A549 treated with AZD2906 at 1 μM for 4 hours (cell line): ENCODE measurements at places on chromosomes 6 and 20. TPM values are rescaled to one million over a fixed set of nuclear protein-coding genes. Genes with fewer than 3 reads are reported as not detected.

The RSPH9 gene
- 0.15 to 0.27 TPM (median 0.17 TPM) in 5 replicates for total RNA-seq

The RUNX2 gene
- 1.1 to 1.5 TPM (median 1.3 TPM) in 5 replicates for total RNA-seq

The NR2E1 gene
- 0.05 TPM in 2 of 5 replicates, not detected in the others for total RNA-seq

The CD109 gene
- total RNA-seq = 45.5 to 70.4 TPM (median 63.8 TPM) in 5 replicates

The SLC22A2 gene
- not detected in 5 replicates for total RNA-seq

The SOBP gene
- 0.60 to 0.93 TPM (median 0.66 TPM) in 5 replicates for total RNA-seq

The CALHM5 gene
- 0.03 to 0.09 TPM (median 0.05 TPM) in 5 replicates for total RNA-seq

The MYT1 gene
- total RNA-seq = 0.11 to 0.75 TPM (median 0.22 TPM) in 5 replicates

The TMEM217 gene
- 0.44 to 0.65 TPM (median 0.54 TPM) in 5 replicates for total RNA-seq
